ENCODE measurements at places on chromosomes 4 and X.

DNA sequence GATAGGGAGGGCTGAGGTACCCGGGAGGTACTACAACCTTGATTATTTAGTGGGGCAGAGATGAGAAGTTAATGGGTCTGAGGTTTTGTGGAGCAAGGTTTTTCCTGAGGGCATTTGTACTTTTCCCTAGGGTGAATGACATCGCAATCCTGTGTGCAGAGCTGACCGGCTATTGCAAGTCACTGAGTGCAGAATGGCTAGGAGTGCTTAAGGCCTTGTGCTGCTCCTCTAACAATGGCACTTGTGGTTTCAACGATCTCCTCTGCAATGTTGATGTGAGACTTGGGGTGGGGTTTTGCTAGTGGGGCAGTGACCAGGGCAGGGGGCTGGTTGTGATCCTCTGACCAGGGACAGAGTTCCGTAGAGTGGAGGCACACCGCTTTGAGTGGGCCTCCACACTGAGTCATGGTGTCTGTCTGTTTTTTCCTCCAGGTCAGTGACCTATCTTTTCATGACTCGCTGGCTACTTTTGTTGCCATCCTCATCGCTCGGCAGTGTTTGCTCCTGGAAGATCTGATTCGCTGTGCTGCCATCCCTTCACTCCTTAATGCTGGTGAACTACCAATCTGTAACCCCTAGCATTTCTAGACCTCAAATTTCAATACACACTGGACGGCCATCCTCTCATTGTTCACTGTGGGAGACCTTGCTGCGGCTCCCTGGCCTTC is 9.9 kb downstream of the MED12 start:
- no peak for DNase-seq

- no peak for DNase-seq
These were observed 20.7 kb downstream of the HAND2 start for GRCh38 chr4:173509036-173510001.

- DNase-seq = no peak
These were observed 24.9 kb downstream of the DOCK11 start for GRCh38 chrX:118520216-118521206.

GRCh38 chrX:155682834-155683233 is 70.1 kb upstream of the TMLHE start:
- DNase-seq = no peak

GRCh38 chr4:70269674-70270073 is 27.3 kb downstream of the CSN3 start:
- no peak for DNase-seq

DNA sequence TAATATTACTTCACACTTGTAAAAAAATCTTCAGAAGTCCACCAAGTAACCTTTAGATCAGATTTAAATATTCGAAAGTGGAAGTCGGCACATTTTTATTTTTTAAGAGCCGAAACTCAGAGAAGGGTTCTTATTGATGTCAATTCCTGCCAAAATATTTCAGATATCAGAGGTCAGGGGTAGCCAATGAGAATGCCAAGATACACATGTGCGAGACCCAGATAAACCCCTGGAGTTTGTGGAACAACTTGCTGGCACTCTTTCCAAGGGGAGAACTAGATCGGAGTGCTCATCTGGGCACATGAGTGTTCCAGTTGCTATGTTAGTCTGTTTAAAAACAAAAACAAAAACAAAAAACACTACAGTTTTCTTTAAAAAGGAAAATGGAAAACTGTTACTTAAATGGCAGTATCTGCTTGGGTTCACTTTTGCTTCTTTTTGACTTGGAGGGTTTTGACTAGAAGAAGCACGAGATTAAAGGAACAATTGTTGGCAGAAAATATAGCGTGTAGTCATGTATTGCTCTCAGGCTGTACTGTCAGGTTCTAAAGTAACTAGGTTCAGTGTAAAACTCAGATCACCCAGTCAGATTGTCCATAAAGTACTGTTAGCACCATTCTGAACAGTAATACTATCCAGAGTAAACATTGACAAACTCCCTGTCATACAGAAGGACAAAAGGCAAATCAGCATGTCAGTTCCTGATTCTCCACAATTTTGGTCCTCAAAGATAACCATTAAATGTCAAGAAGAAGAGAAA is 188.0 kb upstream of the PACRGL start:
- DNase-seq = no peak

GRCh38 chr4:145440292-145441007 is 41.2 kb upstream of the SMAD1 start:
- no peak for DNase-seq

DNA sequence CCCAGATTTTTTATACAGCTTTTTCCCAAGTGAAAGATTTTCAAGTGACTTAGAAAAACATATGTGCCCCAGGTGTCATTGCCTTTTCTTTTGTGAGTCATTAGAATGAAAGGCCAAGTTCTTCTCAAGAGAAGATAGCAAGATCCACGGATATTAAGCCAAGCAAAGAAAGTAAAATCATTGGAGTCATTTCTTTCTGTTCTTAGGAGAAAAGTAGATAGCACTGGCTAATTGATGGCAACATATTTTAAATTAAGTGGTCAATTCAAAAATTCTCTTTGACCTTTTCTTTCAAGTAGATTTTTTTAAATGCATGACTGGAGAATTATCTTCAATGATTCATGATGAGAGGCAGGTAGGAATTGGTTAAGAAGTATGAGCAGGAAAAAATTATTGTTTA is 94.4 kb downstream of the HHIP start:
- DNase-seq = no peak

- DNase-seq = no peak
These were observed 66.2 kb downstream of the AGA start for GRCh38 chr4:177376024-177376423.

DNA sequence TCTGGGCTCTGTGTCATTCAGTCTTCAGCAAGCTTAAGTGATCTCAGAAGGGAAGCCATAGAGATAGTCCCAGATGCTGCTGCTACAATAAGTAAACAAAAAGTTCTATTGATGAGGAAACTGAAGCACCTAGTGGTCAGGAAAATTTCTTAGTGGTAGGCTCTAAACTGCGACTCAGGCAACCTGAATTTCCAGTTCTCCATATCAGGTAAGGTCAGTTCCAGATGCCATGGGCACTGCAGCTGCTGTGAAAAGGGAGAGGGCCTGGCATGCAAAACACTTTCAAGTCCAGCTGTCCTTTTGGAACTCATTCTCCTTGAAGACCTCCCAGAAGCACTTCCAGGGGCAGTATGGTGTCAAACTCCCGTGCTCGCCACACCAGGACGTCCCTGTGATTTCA is 46.2 kb downstream of the REELD1 start:
- no peak for DNase-seq

DNA sequence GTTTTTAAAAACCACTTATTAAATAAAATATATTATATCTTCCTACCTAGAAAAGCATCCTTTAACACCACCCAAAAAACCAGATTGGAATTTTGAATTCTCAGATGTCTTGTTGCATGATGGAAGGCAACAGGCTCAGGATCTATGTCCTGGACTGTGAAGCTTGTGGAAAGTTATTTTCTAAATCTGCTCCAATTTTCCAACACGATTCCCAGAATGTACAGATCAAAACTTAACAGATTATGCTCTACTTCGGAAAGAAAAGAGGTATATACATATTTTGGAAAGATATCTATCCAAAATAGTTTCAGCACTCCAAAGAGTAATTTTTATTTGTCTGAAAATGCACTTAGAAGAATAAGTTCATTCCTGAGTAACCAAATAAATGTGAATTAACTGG is 291.7 kb upstream of the EMCN start:
- DNase-seq = no peak

GRCh38 chr4:148205476-148205875 is 236.7 kb downstream of the NR3C2 start:
- DNase-seq = no peak

DNA sequence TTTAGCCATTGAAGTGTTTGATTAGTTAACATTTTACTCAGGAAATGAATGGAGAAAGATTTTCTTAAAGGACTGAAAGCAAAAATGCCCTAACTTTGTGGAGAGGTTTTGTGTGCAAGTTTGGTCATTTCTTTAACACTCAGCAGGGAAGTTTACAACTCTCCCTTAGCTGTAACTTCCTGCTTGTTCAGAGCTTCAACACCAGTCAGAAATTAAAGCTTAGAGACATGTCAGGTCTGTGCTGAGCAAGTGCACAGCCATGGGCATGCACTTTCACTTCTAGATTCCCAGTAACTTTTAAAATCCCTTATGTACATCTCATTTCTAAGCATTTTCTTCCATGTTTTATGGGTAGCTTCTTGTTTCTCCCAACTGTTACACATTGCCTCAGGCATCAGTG is 326.0 kb downstream of the ACTRT1 start:
- no peak for DNase-seq

DNA sequence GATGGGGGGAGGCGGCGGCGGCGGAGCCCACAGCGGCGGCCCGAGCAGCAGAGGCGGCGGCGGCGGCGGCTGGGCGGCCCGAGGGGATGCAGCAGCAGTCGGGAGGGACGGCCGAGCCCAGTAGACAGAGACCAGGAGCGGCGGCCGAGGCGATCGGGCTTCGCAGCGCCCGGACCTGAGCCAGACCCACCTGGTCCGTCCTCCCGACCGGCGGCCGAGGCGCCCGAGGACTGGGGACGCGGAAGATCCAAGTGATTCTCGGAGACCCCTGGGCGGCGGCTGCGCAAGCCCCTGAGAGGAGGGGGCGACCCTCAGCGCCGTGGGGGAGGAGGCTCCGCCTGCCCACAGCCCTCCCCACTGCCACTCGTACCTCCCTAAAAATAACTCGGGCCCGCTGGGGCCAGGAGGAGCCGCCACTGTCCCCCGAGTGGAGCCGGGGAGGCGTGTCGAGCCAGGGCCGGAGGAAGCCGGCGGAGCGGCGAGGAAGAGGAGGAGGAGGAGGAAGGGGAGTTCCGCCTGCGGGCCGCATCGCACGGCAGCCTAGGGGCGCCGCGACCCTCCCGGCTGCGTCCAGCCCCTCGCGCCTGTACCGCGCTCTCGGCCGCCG is 608 bp downstream of the RAPGEF2 start:
- no peak for DNase-seq

DNA sequence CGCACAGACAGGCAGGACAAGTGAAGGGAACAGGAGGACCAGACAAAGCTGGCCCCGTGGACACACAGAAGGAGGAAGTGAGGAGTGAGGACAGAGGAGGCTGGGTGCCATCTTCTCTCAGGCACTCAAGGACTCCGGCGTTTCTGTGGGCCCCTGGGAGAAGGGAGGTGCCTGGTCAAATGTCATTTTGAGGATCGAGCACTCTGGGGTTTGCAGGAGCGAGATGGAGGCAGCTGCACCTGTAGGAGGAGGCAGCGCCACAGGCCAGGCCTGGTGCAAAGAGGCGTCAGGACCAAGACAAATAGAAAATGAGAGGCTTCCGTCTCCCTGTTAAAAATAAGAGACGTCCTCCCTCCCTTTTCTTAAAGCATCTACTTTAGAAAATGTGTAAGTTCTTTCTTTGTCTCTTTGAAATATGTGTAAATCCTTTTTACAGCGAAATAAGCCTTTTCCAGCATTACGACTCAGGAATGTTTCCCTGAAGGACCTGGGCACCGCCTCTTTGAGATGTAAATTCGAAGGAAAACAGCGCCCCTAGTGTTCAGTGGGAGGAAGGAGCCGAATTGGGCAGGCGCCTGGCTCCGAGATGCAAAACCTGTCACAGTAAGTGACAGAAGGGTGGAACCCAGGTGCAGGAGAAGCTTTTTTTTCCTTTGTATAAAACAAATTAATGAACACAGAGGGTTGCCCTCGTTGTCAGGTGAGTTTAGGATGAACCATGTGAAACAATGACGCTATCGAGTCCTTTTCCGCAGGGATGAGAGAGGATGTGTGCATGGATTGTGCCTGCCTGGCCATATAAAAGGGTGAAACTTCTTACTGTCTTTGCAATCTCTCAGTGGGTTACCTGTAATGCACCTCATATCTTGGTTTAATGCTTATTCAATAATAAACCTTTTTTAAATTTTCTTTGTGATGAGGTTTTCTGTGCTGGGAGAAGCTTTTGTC is 1.4 kb upstream of the C4orf50 start:
- no peak for DNase-seq

DNA sequence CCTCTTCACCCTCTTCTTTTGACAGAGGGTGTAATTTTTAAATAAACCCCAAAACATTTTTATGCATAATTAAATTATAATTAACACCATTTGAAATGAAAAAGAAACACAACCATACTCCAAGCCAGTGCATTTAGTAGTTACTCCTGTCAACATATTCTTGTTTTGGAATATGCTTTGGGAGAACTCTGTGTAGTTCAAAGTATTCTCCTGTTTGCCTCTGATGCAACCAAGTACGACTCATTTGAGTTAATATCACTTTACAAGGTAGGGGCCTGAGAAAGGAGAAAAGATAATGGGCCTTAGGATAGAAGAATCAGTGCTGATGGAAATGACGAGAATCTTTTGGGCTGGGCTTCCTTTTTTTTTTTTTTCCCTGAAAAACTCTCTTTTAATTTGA is 2.7 kb downstream of the PTPN13 start:
- DNase-seq = no peak

GRCh38 chr4:107497054-107497453 is 223.0 kb downstream of the PAPSS1 start:
- DNase-seq = no peak

DNA sequence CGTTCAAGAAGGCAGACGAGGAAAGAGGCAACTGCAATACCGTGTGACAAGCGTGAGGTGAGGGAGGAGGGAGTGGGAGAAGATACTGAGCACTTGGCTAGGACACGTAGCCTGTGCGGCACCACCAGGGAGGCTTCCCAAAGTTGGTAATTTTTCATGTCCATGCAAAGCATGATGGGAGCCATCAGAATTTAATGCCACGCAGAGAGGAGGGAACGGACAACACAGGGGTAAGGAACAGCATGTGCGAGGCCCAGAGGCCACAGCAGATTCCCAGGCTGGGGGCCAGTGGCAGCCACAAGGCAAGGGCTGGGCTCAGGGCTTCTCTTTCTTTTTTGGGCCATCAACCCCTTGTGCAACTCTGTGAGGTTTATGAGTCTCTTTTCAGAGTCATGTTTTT is 11.0 kb upstream of the CLDN24 start:
- no peak for DNase-seq

- DNase-seq = no peak
These were observed 30.5 kb downstream of the PLAC8 start for GRCh38 chr4:83083925-83084475.

GRCh38 chrX:2327423-2327822 is 173.4 kb downstream of the DHRSX start:
- no peak for DNase-seq

GRCh38 chr4:60655356-60655755 is 544.8 kb upstream of the ADGRL3 start:
- DNase-seq = no peak

- DNase-seq = no peak
These were observed 161.1 kb downstream of the FRAS1 start for GRCh38 chr4:78218260-78218659.

DNA sequence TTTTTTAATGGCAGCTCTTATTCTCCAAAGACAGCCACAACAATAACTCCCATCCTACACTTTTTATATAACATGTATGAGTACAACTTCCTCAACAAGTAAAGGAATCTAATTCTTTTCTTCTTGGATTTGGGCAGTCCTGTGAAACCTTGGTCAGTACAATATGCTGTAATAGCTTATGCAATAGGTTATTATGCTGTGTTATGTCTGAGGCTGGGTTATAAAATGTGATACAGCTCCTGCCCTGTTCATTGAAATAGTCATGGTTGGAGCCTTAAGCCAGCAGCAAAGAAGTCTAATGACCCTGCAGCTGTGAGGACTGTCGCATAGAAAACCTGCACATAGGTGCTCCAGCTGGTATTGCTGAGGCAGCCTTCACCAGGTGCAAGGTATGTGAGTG is 215.8 kb upstream of the RASGEF1B start:
- DNase-seq = no peak

Data from AG09309 (cell line).